ENCODE measurements at places on chromosomes 12 and 14.

- peak; percentile 76 for DNase-seq
Measured at GRCh38 chr14:78254911-78255461, 84.8 kb downstream of the NRXN3 start.

- DNase-seq, result peak; percentile 76
Measured at GRCh38 chr12:57894399-57895292, 46.7 kb upstream of the ATP23 start.

GRCh38 chr12:101891462-101891971, 14.1 kb downstream of the DRAM1 start:
- peak; percentile 31 for DNase-seq

DNA sequence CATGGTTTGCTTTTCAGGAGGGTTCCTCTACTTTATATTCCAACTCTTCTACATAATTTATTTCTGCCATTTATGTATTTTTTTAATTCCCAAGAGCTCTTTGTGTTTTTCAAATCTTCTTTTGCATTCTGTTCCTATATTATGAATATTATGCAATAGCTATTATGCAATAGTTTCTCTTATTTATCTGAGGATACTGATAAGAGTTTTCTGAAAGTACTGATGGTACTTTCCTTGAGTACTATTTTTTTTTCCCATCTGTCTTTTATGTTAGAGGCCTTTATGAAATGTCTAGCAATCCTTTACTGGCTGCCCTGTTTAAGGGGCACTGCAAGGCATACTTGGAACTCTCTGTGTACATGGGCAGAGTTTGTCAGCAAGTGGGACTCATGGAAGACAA, 93.4 kb downstream of the SLC41A2 start:
- DNase-seq, result no peak

DNA sequence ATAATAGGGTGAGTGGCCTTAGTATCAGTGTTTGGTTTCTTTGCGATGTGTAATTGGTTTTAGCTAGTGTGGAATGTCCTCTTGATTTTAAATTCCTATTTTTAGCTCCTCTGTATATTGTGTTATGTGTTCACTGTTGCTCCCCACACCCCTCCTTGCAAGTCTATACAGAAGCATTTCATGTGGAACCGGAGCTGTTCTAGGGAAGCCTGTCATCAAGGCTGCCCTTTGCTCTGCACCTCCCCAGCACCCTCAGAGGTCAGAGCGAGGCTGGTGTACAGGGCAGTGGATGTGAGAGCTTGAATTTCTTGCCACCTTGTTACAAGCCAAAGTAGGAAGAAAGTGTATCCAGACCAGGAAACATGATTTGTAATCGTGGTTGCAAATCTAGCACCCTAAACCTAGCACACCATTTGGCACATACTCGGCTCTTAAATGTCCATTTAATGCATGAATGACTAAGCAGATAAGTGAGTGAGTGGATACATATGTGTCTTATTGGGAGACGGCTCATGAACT, 376.8 kb downstream of the RGS6 start:
- DNase-seq, result no peak

GRCh38 chr14:23523229-23524016, 28.1 kb downstream of the ZFHX2 start:
- DNase-seq, result no peak

GRCh38 chr14:41298328-41298690, 308.4 kb upstream of the LRFN5 start:
- DNase-seq, result no peak

GRCh38 chr14:64696355-64696857, 7.8 kb upstream of the PLEKHG3 start:
- peak; percentile 10 for DNase-seq

DNA sequence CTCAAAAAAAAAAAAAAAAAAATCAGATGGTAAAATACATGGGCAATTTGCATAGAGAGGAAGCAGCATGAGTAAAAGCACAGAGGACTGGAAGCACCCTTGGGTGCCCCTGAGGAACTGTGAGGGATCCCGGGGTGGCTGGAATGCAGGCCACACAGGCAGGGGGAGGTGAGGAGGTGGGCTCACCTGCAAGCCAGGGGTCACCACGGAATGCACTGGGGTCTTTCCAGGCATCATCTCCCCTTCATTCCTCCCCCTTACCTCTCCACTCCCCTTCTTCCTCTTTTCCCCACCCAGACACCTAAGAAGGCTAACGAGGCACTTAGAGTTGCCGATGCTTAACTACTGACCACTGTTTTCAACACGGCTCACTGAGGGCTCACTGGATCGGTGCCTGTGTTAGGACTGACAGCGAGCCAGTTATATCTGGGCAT, 14.4 kb upstream of the HIP1R start:
- no peak for DNase-seq

DNA sequence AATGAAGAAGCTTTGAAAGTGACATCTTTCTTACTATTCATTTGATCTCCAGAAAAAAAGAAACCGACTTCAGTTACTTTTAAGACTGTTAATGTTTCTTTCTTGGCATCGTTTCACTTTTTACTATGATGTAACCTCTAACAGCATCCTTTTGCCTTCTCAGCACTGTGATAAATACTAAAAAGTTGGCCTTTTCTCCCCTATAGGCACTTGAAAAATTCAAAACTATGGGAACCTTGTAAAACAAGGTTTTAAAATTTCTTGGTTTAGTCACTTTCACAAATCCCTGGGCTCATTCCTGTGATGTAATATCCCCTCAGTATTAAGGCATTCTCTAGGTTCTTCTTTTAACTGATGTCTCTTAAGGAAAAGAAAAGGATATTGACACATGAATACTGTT, 281.8 kb downstream of the EGLN3 start:
- DNase-seq, result no peak

GRCh38 chr12:3747543-3747942, 5.4 kb downstream of the CRACR2A start:
- no peak for DNase-seq

GRCh38 chr12:169528-170370, 44.2 kb downstream of the SLC6A12 start:
- no peak for DNase-seq

GRCh38 chr12:43159506-43159905, 392.5 kb downstream of the ADAMTS20 start:
- DNase-seq, result no peak

DNA sequence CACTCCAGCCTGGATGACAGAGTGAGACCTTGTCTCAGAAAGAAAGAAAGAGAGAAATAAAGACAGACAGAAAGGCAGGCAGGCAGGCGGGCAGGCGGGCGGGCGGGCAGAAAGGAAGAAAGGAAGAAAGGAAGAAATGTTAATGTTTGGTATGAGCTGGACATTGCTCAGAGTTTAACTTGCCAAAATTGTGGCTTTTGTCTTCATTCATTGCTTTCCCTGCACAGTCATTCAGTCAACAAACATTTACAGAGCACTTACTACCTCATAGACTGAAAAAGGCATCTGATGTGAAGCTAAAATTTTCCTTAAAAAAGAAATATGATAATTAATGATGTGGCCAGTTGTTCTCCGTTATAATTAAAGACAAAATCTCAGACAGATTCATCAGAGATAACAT, 247.1 kb downstream of the SPTSSA start:
- DNase-seq, result no peak

DNA sequence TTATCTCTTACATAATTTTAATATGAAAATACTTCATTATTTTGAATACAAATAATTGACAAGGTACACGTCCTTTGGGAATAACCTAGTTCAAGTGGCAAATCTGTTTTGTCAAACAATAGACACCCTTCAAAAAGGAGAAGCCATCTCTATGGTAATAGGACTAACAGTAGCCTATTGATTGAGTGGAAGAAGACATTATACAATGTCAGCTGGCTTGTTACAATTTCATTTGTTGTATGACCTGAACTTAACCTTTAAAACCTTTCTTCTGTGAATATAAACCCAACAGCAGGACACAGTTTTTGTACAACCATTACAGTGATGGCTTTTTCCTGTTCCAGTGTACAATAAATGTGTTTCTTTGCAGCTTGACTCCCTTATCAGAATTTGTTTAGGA, 8.1 kb downstream of the TMEM260 start:
- DNase-seq, result no peak

DNA sequence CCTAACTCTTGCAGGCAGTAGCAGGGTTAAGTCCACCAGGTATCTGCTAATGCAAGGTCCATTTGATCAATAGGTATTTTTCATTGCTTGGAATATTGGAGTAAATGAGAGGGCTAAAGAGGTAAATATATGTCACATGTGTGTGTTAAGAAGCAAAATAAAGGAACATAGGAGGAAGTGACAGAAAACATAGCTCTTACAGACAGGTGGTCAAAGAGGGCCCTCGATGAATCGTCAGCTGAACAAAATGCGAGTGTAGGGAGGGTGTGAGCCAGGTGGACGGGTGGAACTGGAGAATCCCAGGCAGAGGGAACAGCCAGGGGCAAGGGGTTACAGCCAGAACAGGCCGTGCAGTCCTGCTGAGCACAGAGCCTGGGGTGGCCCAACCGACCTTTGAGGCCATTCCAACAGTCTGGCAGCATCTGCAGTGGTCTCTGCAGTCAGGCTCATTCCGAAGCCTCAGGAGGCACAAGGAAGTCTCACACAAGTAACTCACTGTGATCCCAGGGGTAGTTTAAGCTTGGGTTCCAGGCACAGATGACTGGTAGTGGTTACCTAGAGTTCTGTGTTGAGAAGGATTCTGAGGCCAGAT, 43.2 kb downstream of the CCDC88C start:
- DNase-seq, result no peak

DNA sequence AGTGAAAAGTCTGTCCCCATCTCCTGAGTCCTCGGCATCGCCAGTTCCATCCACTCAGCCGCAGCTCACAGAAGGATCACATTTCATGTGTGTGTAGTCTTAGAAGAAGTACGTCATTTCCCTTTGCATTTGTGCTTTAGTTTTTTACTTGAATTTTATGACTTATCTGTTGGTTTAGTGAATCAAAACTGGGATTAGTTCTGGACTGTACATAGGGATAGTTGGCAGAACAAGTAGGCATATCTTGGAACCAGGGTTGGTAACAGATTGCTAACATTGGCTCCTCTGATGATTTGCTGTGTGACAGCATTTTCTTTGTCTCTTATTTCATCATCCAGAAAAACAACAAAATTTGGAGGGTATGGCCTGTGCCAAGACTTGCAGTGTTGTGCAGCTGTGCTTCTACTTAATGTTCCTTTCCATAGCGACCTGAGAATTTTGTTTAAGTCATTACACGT, 69.6 kb upstream of the AEBP2 start:
- DNase-seq, result peak; percentile 75

GRCh38 chr12:117243488-117243887, 53.2 kb upstream of the FBXO21 start:
- no peak for DNase-seq

- peak; percentile 38 for DNase-seq
Measured at GRCh38 chr12:117334855-117335587, 26.4 kb downstream of the NOS1 start.

GRCh38 chr14:88005050-88005481, at the start of gene GPR65:
Gene GPR65 (plus strand): TSS chr14:88005135. CDS start chr14:88010848, 5,713 bp downstream.
- no peak for DNase-seq

- no peak for DNase-seq
Measured at GRCh38 chr14:73661872-73662271, 17.1 kb downstream of the DNAL1 start.

DNA sequence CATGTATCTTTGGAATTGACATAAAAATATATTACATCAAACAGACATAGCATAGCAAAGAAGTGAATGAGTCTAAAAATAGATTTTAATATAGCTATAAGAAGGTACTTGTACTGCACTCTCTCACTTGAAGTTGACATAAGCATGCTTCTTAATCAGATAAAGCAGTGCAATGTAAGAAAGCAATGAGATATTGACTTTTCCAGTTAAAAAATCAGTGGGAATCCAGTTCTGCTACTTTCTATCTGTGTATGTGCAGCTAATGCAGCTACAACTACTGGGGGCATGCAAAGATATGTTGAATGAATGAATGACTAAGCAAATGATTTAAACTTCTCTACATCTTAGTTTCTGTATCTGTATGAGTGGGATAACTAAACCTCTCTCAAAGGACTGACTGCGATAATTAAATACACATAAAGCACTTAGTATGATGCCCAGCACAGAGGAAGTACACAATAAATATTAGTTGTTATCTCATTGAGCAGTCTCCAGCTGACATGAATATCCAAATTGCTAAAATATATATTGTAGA, 10.3 kb downstream of the WASHC3 start:
- DNase-seq, result no peak

DNA sequence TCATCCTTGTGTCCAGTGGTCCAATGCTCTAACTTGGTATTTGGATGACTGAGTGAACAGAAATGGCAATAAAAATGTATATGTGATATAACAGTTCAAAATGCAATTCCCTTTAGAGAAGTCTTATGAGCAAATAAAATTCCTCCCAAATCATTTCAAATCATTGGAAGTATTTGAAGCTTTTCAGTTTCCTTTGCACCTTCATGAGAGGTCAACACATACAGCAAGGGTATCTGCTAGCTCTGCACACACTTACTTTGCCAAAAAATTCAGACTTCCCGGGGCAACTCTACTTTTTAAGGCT, 423.7 kb downstream of the ATP23 start:
- DNase-seq, result no peak

DNA sequence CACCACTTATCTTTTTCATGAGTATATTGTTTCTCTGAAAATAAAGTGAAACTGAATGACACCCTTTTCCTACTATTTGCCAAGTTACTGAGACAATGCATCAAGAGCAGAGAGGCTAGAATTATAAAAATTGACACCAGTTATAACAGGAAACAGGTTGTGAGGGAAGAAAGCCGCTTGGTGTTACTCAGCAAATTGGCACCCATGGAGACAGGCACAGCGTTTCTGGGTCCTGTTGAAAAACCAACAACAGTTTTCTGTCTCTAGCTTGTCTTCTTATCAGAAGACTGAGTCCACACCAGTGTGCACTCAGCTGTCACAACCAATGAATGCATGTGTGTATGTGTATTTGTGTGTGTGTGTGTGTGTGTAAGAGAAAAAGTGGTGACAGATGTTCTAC, 267.7 kb downstream of the KCNH5 start:
- no peak for DNase-seq

DNA sequence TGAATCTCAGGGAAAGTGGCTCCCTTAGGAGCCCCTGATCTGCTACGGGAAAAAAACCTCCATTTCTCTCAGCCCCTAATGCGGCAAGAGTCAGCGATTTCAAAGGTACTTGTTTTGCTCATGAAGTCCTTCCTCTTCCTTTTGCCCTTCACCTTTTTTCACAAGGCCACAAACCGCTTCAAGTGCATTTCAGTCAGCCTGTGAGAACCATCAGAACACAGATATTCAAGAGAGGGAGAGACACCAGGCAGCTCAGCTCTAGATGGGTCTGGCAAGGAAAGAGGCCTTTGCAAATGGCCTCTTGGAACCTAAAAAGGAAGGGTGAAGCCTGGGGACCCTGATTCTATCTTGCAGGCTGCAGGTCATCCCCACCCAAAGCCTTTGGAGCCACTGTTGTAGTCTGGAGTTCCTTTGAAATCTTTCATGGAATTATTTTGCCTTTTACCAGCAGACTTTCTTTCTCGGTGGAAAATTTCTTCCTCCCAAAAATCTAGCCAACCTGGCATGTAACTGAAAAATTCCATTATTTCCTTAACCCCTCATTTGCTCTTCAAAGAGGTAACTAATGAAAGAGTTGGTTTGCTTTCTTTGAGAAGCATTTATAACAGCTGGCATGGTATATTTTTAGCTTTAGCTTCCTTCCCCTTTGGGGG, 145.0 kb downstream of the SAMD4A start:
- DNase-seq, result no peak

GRCh38 chr12:77941401-77941800, 110.7 kb downstream of the NAV3 start:
- no peak for DNase-seq

- DNase-seq, result no peak
Measured at GRCh38 chr14:55846826-55847446, 266.9 kb downstream of the KTN1 start.

All from femur (tissue), 1 donor.